ENCODE measurements at places on chromosomes 7 and 10. TPM values are rescaled to one million over a fixed set of nuclear protein-coding genes. Genes with fewer than 3 reads are reported as not detected.
A peak's percentile ranks its signal among the peaks of the same experiment; 100 is the strongest.

DNA sequence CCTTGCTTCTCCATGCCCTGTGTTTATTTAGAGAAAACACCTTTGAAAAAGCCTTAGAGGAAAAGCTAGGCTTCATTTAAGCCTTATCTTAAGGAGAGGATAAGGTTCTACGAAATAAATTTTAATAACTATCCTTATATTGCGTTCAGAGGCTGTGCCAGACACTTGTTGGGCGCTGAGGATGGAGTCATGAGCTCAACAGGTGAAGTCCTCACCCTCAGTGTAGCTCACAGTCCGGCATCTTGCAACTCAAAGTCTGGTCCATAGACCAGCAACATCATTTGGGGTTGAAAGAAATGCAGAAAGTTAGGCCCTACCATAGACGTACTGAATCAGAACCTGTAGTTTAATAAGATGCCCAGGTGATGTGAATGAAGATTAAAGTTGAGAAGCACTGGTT, 3.8 kb upstream of the STMP1 start:
- DNase-seq, result no peak
- peaks cover 5% of the 10 kb centered on the region for H3K4me1 ChIP-seq
- H3K27me3 ChIP-seq, result no peaks in the 10 kb centered on the region
- H3K27ac ChIP-seq, result no peak overlapping the region
- no peaks in the 10 kb centered on the region for H3K36me3 ChIP-seq

The CCDC3 gene
- total RNA-seq, result 3.9 TPM

The NOLC1 gene
- 44.0 TPM for total RNA-seq

GRCh38 chr7:8491106-8491505, 57.7 kb downstream of the NXPH1 start:
- H3K4me3 ChIP-seq, result no peak overlapping the region
- DNase-seq, result no peak
- no peaks in the 10 kb centered on the region for H3K27me3 ChIP-seq
- no peaks in the 10 kb centered on the region for H3K36me3 ChIP-seq
- H3K4me1 ChIP-seq, result no peaks in the 10 kb centered on the region

GRCh38 chr10:14191407-14191806, 139.3 kb downstream of the FRMD4A start:
- H3K4me1 ChIP-seq, result no peaks in the 10 kb centered on the region
- H3K27ac ChIP-seq, result no peak overlapping the region
- H3K4me3 ChIP-seq, result no peak overlapping the region
- no peaks in the 10 kb centered on the region for H3K27me3 ChIP-seq

The CCDC136 gene
- 10.3 TPM for total RNA-seq

DNA sequence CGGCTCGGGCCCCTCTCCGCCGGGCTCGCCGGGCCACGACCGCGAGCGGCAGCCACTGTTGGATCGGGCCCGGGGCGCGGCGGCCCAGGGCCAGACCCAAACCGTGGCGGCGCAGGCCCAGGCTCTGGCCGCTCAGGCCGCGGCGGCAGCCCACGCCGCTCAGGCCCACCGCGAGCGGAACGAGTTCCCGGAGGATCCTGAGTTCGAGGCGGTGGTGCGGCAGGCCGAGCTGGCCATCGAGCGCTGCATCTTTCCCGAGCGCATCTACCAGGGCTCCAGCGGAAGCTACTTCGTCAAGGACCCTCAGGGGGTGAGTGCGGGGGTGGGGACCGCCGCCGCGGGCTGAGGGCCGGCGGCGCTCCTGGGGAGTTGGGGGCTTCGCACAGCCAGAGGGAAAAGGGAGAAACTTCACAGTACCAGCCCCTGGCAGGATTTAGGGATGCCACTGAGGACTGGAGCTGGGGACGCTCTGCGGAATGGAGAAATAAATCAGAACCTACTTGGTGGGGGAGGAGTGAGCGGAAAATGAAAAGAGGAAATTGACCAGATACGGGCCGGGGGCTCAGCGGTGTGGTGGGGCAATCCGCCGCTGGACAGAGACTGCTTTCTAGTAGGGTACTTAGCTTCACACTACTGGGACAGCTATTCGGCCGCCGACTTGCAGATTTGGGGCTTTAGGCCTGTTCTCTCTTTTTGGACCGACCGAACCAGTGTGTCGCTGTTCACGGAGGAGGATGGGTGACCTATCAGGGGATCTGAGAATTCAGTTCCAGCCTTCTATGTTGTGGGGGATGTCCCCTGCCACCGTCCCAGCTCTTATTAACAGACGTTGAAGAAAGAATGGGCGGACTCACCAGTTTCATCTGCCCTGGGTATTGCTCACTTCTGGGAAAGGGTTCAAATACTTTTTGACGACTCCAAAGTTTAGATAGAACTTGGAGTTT, 669 bp downstream of the PI4K2A start:
- H3K4me3 ChIP-seq, result peak overlapping the region; percentile 95
- H3K4me1 ChIP-seq, result no peaks in the 10 kb centered on the region
- peak overlapping the region; percentile 90 for H3K27ac ChIP-seq
- no peaks in the 10 kb centered on the region for H3K36me3 ChIP-seq

GRCh38 chr7:97117035-97117371, 495 bp upstream of the SDHAF3 start:
- peak overlapping the region; percentile 76 for H3K27ac ChIP-seq
- no peak for DNase-seq

DNA sequence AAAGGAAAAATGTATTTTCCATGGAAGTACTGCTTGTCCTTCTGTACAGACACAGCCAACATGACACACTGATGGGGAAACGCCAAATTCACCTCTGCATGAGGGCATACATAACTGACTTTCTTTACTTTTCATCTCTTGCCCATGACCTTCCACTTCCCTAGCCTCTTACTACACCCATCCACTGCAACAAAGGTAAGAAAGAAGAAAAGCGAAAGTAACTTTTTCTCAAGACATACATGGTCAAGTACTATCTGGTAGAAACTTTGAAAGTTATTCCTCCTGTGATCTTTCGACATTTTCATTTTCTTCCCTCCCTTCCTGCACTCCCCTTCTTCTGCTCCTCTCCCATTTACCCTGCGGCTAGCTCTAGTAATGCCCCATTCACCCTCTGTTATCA, 130.8 kb downstream of the USP6NL start:
- H3K27ac ChIP-seq, result no peak overlapping the region
- H3K36me3 ChIP-seq, result no peaks in the 10 kb centered on the region
- H3K4me1 ChIP-seq, result no peaks in the 10 kb centered on the region
- DNase-seq, result no peak
- H3K27me3 ChIP-seq, result no peaks in the 10 kb centered on the region

The SPDYE16 gene
- total RNA-seq, result not detected

Measured in Peyer's patch (tissue), 4 donors.